ENCODE measurements at places on chromosomes 6 and 20.

- no peak for DNase-seq
These were observed 624 bp downstream of the RBBP8NL start for GRCh38 chr20:62426699-62427131.

DNA sequence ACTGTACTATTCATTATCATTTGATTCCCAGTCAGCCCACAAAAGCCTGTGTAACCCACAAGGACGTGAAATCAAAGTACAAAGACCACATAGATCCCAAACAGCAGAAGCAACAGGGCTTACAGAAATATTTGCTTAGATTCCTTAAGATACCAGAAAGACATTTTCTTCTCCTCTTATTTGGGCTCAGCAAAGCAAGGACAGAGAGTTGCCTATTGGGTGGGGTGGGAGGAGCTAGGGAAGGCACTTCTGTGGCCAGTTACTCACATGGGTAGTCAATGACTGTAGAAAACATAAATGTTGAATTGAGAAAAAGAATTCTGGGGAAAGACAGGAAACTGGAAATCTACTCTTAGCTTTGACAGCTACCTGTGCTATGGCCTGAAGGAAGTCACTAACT is 19.8 kb downstream of the PDE7B start:
- DNase-seq: no peak

DNA sequence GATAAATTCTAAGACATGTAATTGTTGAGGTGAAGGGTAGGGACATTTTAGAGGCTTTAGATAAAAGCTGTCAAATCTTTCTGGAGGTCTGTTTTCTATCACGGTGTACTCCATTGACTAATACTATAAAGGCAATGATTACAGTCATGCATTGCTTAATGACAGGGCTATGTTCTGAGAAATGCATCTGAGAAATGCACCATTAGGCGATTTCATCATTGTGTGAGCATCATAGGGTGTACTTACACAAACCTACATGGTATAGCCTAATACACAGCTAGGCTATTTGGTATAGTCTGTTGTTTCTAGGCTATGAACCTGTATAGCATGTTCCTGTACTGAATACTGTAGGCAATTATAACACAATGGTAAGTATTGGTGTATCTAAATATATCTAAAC is 71.3 kb upstream of the FYN start:
- no peak for DNase-seq

DNA sequence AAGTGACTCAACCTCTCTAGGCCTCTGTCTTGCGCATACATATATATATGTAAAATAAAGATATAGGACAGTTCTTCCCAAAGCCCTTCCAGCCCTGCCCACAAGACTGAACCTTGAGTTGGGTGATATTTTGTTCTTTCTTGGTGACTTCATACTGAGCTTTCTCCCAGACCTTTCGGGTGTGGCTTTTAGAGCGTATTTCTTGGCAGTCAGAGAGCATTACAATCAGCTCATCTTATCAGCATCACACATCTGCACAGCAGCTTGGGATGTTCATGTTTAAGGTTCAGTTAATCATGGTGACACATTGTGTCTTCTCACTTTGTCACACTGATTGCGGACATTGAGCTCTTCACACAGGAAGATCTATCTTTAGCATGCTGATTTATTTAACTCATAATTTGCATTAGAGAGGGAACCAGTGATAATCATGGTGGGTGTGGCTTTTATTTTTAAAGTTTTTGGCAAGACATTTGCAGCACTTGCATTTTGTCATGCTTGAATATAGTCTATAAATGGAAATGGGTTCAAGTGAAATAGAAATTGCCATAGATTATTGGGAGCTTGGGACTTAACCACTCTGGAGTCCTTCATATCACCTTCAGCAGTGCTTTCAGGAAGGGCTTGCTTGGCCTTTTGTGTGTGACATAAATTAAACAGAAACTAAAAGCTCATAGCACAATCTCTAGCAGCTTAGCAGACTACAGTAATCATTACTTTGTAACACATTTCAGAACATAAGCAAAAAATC is 8.3 kb downstream of the KIF3B start:
- DNase-seq: no peak

DNA sequence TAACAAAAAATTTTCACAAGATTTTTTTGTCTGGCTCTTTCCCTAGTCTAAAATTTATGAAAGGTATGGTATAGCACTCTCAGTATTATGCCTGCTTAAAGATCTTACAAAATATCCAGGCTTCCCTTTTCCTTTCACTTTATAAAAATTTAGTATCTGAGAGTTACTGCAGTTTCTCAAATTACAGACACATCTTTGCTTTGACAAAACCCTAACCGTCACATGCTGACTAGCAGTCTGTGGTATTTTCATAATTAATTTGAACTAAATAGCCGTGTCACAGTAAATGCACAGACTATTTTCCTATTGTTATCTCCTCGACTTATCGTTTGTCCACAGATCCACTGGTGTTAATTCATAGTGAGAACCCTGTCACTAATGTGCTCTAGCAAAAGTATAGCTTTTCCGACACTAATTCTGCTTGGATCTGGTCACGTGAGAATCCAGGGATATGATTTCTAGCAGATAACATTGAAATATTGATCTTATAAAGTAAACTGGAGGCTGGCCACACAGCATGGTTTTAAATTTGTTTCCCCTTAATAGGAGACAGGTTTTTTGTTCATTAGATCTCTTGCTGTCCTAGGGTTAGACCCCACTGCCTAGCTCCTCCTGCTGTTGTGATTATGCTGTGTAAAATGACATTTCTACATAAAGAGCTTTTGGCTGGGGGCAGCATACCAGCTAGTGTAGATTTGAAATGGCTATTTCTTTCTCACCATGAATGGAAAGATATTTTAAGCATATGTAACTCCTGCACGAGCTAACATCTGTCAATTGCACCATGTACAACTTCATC is 340.6 kb upstream of the SASH1 start:
- no peak for DNase-seq

DNA sequence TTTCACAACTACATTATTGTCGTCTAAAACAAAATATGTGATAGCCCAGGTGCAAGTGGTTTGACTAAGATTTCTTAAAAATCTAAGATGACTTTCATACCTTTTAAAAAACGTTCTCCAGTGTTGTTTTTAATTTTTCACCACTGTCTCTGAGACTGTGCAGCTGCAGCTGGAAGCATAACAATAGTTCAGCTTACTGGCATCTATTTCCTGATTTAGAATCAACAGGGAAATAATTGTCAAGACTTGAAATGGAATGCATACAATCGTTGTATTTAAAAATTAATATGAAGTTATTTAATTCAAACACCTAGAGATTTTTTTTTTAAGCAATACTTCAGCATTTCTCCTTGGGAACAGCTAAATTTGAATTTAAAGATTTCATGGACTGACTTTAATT is 982.0 kb upstream of the EPHA7 start:
- no peak for DNase-seq

DNA sequence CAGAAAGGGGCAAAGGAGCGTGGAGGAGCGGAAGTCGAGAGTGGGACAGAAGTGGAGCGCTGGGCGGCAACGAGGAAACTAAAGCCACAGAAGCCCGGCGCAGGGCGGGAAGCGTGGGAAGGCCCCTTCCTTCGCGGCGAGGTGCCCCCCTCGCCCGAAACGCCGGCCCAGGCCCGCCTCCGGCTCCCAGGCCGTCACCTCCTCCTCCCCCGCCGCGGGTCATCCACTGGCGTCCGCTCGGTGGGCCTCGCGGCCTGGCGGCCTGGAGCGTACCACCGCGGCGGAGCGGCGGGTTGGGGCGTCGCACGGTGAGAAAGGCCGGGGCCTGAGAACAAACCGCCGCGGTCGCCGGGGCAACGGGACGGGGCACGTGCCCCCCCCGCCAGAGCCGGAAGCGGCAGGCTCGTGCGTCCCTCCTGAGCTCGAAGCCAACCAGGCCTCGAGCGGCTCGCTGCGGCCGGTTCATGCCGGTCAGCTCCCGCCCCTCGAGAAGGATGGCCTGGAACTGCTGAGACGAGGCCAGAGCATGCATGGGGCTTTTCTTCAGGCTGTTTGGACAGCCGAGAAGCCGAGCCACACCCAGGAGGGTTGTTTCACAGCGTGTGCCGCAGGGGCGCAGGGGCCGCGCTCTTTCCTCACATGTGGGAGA is at the start of gene TCP11:
TSS of gene TCP11 (minus strand) at position 333 of the 649 bp plus-strand sequence. CDS start 469 bp downstream, outside the sequence.
- DNase-seq: no peak

DNA sequence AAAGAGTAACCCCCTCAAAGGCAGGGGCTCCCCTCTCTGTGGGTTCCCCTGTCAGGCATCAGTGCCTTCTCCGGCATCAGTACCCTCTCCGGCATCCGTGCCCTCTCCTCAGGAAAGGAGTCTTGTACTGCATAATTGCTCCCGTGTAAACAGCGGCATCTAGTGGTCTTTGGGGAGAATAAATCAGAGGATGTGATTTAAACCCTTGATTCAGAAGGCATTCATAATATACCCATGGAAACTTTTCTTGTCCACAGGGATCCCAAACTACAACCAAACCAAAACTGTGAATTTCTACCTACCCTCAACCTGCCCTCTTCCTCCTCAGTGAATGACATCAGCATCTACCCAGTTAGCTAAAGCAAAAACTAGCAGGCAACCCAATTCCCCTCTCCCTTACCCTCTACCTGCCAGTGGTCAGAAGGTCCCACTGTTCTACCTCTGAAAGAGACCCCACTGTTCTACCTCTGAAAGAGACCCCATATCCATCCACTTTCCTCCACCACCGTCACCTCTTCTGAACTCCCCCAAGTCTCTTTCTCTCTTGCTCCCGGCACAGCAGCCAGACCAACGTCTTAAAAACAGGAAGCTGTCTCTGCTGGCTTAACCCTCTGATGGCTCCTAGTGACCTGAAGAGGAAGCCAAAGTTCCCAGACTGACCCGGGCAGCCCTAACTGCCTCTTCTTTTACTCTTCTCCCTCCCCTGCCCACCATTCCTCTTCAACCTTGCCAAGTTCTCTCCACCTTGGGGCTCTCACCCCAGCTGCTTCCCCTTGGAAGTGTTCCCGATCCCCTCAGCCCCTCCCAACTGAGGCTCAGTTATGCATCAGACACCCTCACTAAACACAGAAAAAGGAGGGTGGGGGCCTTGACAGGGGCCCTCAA is 27.2 kb downstream of the UBE2V1 start:
- peak; percentile 79 for DNase-seq

DNA sequence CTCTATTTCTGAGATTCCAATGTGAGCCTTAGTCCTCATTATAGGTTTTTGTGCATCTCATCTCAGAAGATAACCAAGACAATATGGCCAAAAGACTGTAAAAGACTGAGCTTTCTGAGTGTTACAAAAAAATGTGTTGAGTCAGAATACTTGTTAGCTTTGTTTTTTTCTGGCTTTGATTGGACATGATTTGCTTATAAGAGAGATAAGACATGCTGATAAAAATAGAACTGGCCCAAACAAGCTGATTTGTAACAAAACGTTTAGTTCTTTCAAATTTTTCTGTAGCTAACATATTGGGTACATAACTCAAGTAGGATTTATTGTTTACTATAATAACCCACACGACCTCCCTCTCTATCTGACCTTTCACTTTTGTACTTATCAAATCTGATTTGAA is 32.9 kb downstream of the FILIP1 start:
- DNase-seq: no peak

GRCh38 chr20:1130058-1130694 is 11.8 kb downstream of the PSMF1 start:
- DNase-seq: no peak

DNA sequence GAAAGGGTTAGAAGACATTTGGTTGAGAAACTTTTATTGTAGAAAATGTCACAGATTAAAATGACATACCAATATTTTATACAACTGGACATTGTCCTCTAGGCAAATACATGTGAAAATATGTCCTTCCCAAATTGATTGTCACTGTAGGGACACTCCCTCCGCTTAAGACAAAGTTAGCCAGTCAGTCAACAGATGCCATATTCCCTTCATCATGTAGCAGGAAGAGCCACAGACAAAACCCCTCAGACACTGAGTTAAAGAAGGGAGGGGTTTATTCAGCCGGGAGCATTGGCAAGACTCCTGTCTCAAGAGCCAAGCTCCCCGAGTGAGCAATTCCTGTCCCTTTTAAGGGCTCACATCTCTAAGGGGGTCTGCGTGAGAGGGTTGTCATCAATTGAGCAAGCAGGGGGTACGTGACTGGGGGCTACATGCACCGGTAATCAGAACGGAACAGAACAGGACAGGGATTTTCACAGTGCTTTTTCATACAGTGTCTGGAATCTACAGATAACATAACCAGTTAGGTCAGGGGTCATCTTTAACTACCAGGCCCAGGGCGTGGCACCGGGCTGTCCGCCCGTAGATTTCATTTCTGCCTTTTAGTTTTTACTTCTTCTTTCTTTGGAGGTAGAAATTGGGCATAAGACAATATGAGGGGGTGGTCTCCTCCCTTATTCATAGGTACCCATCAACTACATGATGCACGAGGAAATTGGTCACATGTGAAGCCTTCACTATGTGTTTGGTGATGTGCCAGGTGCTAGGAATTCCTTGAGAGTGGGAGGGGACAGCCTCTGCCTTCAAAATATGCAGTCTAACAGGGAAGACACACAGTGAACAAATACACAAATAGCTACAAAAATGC is 155.7 kb upstream of the CDYL start:
- no peak for DNase-seq

DNA sequence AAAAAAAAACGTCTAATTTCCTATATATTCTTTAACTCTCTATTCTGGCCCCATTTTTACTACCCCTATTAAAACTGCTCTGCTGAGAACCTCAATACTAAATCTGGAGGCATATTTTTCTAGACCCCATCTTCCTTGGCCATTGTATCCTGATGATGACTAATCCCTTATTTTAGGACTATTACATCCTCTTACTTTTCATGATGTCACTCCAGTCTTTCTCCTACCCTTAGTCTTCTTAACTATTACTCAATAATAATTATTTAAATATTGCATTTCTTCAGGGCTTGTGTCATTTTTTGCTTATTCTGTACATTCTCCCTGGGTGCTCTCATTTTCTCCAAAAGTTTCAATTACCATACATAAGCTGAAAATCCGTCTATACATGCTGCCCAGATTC is 6.4 kb downstream of the FBXO30 start:
- no peak for DNase-seq

- DNase-seq: no peak
These were observed 7.2 kb downstream of the ADGRF1 start for GRCh38 chr6:47034926-47035325.
